ENCODE measurements at places on chromosomes 11 and 22. TPM values are rescaled to one million over a fixed set of nuclear protein-coding genes. Genes with fewer than 3 reads are reported as not detected.

DNA sequence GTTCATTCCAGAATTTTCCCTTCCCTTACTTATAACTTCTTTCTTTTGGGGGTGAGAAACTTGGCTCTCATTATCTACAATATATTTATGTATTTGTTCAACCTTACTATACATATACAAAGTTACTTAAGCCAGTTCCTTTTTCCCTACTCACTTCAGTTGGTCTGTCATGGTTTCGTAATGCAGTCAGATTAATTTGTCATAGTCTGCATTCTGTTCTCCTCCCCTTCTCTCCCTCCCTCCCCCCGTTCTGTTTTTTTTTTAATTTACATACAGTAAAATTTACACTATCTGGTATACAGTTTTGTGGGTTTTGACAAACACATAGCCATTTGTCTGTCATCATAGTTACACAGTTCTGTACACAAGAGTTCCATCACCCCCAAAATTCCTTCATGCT is 71.8 kb upstream of the ADORA2A start:
- DNase-seq, result no peak

GRCh38 chr22:46251266-46251665 is 1.2 kb upstream of the CDPF1 start:
- no peak for DNase-seq

- DNase-seq, result no peak
Observed at GRCh38 chr11:104146421-104146820, 17.5 kb downstream of the PDGFD start.

- no peak for DNase-seq
Observed at GRCh38 chr22:19962909-19963806, 21.5 kb upstream of the TXNRD2 start.

- DNase-seq, result no peak
Observed at GRCh38 chr11:23138761-23139160, 278.5 kb upstream of the CCDC179 start.

DNA sequence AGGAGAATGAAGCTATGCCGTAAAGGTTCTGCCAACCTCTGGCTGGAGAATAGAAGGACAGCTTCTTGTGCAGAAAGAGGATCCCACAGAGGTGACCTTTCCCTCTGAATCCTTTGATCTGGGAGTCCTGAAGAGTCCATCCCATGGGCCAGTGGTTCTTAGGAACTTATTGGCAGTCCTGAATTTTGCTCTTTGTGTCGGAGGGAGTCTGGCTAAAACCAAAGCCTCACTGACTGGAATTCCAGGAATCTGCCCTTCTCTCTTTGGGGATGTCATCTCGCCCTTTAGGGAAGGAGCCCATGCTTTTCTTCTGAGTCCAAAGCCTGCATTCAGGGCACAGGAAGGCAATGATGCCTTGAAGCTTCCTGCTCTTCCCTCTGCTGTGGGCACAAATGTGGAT is 45.5 kb downstream of the PKNOX2 start:
- DNase-seq, result no peak

OR10V1 gene
- total RNA-seq, result not detected

Data from CD4-positive, alpha-beta memory T cell (primary cell).